ENCODE measurements at places on chromosomes 12 and 14.

- DNase-seq = no peak
Observed at GRCh38 chr12:43267818-43268217, 284.2 kb downstream of the ADAMTS20 start.

GRCh38 chr12:2268471-2269286 lies 215.9 kb downstream of the CACNA1C start:
- DNase-seq = peak; percentile 60

DNA sequence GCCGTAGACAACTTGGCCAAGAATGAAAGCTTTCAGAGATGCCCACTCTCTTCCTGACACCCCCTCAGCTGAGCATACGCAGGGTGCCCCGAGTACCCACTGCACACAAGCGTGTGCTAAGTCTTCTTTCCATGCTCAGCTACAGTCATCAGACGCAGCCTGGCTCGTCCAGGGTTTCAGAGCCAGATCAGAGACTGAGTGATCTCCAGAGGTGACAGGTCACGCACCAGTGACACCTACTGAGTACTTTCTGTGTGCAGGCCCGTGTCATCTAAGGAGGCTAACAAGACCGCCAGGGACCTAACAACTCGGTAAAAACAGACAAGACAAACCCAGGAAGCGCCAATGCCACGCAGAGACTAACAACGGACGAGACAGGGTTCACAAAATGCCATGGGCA lies 25.1 kb downstream of the STX2 start:
- no peak for DNase-seq

DNA sequence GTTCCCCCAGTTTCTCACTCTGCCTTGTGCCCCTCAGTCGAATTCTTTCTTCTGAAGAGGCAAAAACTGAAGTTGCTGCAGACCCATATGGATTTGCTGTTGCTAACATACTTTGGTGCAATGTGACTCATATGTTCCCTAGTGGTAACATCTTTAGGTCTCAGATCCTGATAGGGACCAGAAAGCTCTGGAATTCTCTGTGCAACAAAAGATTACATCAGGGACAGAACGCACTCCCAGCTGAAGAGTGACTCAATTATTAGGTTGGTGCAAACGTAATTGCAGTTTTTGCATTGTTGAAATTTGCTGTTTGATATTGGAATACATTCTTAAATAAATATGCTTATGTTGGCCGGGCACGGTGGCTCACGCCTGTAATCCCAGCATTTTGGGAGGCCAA lies 8.2 kb upstream of the DHRS2 start:
- DNase-seq = no peak

- no peak for DNase-seq
Observed at GRCh38 chr14:39772627-39773026, 340.4 kb upstream of the FBXO33 start.

DNA sequence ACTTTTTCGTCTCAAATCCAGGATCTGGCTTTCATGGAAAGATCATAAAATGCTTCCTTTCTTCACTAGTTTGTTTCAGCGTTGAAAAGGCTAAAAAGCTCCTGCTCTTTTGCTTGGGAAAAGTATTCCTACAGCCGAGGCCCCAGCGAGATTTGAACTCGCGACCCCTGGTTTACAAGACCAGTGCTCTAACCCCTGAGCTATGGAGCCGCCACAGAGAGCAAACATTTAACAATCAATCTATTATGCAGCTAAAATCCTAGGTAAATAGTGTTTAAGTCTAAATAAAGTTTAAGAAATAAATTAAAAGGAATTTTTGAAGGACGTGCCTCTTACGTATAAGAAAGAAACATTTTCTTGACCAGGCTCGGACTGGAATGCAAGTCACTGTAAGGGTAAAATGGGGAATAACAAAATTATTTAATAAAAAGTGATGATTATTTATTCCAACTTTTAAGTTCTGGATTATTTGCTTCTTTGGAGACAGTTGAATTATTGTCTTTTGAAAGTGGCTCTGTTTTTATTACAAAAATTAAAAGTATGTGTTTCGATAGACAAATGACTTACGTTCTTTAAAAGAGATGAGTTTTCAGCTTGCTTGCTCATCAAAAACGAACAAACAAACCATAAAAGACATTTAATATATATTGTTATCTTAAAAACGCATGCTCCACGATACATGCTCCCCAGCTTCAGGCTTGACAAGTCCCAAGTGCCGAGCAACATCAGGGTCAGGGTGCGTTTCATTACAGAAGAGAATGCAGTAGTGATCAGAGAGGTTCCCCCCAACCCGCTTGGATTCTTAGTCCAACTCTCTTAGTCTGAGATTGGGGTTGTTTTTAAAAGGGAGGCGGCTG lies 10.2 kb downstream of the OR6S1 start:
- peak; percentile 63 for DNase-seq

DNA sequence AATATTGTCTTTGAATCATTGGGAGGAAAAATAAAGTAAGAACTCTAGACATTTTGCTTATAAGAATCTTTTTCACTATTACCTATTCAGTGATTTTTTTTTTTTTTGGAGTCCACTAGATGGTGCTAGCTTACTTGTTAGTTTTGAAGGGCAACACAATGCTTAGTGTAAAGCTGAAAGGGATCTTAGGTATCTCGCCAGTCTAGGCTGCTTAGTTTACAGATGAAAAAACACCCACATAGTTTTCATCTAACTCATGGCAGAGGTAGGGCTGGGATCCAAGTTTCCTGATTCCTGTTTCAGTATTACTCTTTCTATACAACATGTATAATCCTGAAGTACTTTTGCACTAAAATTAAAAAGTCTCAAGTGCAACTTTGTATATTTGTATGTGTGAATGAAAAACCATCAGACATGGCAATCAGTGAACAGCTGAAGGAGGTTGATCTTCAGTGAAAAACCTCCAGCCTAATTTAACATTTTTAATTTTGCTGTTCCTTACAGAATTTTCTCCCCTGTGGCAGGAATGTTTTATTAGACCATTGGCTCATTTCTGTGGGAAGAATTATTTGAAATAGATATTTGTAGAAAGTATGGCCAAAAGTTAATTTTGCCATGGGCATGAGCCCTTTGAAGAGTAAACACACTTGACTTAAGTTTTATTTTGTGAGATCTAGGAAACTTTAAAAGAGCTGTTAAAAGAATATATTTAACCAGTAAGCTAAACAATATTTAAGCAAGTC lies 40.7 kb downstream of the LRRIQ1 start:
- DNase-seq = peak; percentile 70

DNA sequence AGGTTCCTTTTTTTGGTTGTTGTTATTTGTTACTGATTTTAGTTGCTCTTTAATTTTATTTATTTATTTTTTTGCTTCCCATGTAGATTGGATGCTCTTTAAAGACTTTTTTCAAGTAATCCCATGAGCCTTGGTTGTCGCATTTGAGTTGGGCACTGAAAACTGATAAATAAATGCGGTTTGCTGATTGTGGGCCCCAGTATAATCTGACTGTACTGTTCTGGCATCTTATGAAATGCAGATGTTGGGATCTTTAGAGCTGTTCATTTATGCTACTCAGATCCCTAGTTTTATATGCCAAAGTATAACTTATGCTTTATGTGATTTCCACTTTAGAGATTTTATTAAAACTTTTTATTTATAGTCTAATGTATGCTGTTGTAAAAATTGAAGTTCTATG lies 33.3 kb downstream of the WNK1 start:
- peak; percentile 59 for DNase-seq

- no peak for DNase-seq
Observed at GRCh38 chr14:65864549-65864948, 452.0 kb downstream of the FUT8 start.

DNA sequence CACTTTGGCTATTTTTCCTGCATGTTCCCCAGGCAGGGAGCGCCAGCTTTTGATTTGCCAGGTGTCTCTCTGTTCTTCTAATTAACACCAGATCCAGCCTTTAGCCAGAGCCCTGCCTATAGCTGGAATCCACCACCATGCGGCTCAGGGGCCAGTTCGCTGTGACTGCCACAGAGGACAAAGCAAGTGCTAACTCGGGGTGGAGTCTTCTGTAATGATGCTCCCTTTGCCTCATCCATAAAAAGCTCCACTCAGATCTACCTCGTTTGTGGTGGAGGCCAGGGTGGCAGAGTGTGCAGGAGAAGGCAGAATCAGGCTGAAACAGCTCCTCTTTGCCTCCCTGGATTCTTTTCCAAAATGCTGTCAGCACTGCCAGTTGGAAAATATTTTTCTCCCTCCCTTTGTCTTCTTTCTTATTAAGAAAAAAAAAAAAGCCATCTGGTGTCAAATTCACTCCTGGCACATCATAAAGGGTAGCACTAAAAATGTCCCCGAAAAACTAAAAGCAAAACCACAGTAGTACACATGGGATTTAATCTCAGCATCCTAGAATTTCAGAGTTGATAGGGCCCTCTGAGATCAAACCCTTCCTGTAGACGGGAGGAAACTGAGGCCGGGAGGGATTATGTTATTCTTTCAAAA lies 18.0 kb upstream of the CTDSP2 start:
- peak; percentile 28 for DNase-seq

- DNase-seq = no peak
Observed at GRCh38 chr14:54493293-54493692, 4.5 kb upstream of the GMFB start.

DNA sequence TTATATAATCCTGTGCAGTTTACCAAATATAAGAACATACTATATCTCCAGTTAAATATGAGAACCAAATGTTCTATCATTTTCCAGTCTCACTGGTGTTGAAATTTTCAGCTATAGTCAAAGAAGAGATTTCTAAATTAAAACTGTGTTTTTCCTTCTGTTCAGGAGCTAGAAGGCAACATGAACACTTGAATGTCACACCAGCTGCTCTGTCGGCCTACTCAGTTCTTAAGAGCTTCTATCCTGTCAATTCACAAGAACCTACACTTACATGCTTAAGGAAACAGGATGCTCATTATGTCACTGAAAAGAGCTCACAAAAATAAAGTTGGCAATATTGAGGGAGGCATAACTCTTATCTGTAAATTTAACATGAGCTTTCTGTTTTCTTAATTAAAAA lies 43.1 kb downstream of the ATP2B1 start:
- DNase-seq = no peak

GRCh38 chr14:36518031-36518585 lies 1.9 kb downstream of the NKX2-1 start:
- DNase-seq = no peak

DNA sequence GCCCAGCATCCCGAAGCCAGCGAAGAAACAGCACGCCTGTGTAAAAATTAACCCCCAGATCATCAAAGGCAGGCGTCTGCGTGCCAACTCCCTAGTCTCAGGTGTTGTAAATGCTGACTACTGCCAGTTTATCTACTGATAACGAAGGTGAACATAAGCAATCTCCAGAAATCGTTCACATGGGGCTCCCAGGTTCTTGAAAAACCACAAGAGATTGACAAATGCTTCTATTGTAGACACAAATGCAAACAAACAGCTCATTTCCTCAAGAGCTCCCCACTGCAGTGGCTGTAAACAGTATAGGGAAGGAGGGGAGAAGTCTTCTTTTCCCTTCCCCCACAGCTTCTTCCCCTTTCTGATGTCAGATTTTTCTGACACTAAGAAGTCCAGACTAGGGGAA lies 5.3 kb upstream of the PLEKHG3 start:
- DNase-seq = no peak

- DNase-seq = no peak
Observed at GRCh38 chr12:124179936-124180607, 114.8 kb upstream of the RFLNA start.

GRCh38 chr14:53412819-53413675 lies 259.9 kb upstream of the DDHD1 start:
- no peak for DNase-seq

DNA sequence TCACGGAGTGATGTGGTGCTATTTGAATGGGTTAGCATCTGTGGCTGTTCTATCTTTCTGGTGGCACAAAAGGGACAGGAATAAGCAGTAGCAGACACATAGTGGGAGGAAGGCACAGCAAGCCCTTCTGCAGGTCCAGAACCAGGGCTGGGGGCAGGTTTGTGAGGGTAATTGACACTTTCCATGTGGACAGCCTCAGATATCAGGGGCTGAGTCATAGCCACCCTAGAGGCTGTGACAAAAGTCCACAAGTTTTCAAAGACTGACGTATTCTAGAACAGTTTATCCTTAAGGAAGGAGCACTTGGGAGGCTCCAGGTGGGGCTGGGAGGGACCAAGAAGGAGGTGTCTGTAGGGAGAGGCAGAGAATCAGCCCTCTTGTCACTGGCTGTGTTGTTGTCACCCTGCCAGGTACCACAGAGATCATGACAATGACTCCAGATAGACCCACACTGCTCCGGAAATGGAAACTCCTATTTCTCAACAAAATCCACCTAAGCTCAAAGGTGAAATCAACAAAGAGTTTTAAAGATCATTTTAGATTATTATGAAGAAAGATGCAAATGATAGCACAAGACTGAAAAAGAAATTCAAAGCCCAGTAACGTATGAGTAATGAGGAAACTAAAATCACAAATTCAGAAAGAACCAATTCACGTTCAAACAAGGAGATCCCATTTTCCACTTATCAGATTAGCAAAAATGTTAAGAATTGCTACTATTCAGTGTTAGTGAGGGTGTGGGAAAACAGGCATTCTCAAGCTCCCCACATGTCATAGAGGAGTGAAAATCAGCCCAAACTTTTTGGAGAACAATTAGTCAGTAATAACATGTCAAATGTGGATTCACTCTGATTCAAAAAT lies 48.3 kb downstream of the NFKBIA start:
- peak; percentile 64 for DNase-seq

- no peak for DNase-seq
Observed at GRCh38 chr12:102503831-102504230, 23.5 kb upstream of the IGF1 start.

DNA sequence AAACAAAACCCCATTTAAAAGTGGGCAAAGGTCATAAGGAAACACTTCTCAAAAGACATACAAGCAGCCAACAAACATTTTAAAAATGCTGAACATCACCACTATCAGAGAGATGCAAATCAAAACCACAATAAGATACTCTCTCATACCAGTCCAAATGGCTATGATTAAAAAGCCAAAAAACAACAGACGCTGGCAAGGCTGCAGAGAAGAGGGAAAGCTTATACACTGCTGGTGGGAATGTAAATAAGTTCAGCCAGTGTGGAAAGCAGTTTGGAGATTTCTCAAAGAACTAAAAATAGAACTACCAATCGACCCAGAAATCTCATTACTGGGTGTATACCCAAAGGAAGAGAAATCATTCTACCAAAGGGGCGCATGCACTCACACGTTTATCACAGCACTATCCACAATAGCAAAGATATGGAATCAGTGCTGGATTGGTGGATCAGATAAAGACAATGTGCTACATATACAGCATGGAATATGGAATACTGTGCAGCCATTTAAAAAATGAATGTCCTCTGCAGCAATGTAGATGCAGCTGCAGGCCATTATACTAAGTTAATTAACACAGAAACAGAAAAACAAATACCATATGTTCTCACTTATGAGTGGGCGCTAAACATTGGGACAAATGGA lies 102.1 kb upstream of the DAAM1 start:
- DNase-seq = peak; percentile 48

- DNase-seq = peak; percentile 51
Observed at GRCh38 chr12:105100998-105101397, 6.5 kb upstream of the WASHC4 start.

GRCh38 chr12:46153268-46153872 lies 115.5 kb downstream of the SLC38A1 start:
- DNase-seq = peak; percentile 55

- DNase-seq = peak; percentile 88
Observed at GRCh38 chr12:116277467-116278278, at the start of gene MED13L. TSS of gene MED13L (minus strand) at chr12:116277693. CDS start at chr12:116277131, 562 bp downstream.
